CD4-positive, alpha-beta T cell treated with Interleukin-17A for 4 hours (primary cell): ENCODE measurements at places on chromosomes 7 and 10.

GRCh38 chr7:23654508-23654907, 25.5 kb upstream of the FAM221A start:
- DNase-seq = no peak

DNA sequence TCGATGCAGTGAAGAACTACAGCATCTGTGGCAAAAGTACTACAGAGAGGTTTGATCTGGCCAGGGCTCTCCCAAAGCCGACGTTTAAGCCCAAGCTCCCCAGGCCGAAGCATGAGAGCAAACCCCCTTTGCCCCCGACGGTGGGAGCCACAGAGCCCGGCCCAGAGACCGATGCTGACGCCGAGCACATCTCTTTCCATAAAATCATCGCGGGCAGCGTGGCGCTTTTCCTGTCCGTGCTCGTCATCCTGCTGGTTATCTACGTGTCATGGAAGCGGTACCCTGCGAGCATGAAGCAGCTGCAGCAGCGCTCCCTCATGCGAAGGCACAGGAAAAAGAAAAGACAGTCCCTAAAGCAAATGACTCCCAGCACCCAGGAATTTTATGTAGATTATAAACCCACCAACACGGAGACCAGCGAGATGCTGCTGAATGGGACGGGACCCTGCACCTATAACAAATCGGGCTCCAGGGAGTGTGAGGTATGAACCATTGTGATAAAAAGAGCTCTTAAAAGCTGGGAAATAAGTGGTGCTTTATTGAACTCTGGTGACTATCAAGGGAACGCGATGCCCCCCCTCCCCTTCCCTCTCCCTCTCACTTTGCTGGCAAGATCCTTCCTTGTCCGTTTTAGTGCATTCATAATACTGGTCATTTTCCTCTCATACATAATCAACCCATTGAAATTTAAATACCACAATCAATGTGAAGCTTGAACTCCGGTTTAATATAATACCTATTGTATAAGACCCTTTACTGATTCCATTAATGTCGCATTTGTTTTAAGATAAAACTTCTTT, 2.3 kb downstream of the LRRTM3 start:
- DNase-seq = no peak

DNA sequence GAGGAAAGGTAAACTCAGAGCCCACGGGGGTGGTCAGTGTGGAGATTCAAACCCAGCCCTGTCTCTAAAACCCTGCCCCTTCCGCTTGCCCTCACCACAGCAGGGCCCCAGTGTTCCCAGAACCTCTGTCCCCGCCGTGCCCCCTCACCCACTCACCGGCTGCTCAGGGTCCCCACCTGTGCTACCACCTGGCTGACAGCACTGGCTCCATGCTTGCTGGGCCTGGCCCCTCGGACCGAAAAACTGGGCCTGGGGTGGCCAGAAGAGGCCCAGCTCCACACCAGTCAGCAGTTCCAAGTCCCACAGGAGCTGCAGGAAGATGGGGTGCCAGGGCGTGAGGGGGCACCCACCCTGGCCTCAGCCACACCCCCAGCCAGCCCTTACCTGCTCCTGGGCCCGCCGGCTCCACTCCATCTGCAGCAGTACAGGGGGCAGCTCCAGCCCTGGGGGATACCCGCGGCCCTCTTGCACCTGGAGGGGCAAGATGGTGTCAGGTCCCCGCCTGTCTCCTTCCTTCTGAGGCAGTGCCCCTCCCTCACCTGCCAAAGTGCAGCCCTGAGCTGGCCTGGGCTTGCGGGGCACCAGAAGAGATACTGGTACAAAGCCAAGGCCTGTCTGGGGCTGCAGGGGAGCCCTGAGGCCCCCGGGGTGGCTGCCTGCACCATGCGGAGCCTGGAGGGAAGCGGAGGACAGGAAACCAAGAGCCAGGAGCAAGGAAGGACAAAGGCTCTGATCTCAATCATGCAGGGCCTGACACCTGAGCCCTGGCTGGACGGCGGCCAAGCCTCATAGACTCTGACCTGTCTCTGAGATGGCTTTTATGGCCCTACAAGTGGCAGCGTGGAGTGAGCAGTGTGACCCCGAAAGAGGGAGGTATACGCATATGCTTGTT, 11.7 kb downstream of the ATP6V1F start:
- DNase-seq = no peak

DNA sequence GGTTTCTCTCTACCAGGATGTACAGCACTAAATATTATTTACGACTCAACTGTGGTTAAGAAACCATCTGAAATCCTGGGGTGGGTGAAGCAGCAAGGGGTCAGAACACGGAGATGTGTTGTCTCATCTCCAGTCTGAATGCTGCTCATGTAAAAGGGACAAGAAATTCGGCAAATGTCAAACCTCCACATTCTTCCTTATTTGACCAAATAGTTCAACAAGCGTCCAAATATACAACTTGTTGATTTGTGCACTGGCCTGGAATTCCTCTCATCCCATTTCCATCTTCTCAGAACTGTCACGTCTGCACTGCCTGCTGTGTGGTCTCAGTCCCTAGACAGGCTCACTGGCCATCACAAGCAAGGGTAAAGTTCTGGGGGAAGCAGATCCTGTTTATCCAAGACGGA, 520.0 kb downstream of the PARD3 start:
- no peak for DNase-seq

GRCh38 chr10:37488792-37489657, 363.6 kb downstream of the ANKRD30A start:
- no peak for DNase-seq

DNA sequence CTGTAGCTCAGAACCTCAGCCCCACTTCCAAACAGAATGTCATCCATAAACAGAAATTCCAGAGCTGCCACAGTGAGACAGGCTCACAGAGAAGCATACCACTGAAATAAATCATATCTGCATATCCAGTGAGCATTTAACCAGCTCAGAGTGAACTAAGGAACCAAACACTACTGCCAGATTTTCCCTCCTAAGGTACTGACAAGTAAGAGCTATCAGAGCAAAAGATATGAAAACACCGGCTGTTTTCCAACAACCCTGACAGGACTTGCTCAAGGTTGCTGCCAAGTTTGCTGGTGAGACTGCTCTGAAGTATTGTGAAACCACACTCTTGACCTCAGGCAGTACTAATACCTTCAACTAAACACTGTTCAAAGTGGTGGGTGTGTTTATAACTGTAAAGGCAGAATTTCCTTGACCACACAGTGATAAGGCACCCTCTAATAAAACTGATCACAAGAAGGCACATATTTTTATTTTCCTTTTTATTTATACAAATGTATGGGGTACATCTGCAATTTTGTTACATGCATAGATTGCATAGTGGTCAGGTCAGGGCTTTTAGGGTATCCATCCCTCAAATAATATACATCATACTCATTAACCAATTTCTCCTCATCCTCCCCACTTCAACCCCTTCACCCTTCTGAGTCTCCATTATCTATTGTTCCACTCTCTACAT, 18.3 kb downstream of the SGMS1 start:
- no peak for DNase-seq

- DNase-seq = no peak
Observed at GRCh38 chr10:21230219-21230618, 295.3 kb downstream of the SKIDA1 start.

GRCh38 chr7:88344956-88345832, 38.5 kb upstream of the STEAP4 start:
- DNase-seq = no peak
